Hematopoietic multipotent progenitor cell (in vitro differentiated cells): ENCODE measurements at places on chromosomes 6 and 20. TPM values are rescaled to one million over a fixed set of nuclear protein-coding genes. Genes with fewer than 3 reads are reported as not detected.

- no peak for DNase-seq
Measured at GRCh38 chr6:49636713-49637349, at the start of gene RHAG. TSS of gene RHAG (minus strand) at chr6:49636839. CDS start at chr6:49636812, 27 bp downstream.

DNA sequence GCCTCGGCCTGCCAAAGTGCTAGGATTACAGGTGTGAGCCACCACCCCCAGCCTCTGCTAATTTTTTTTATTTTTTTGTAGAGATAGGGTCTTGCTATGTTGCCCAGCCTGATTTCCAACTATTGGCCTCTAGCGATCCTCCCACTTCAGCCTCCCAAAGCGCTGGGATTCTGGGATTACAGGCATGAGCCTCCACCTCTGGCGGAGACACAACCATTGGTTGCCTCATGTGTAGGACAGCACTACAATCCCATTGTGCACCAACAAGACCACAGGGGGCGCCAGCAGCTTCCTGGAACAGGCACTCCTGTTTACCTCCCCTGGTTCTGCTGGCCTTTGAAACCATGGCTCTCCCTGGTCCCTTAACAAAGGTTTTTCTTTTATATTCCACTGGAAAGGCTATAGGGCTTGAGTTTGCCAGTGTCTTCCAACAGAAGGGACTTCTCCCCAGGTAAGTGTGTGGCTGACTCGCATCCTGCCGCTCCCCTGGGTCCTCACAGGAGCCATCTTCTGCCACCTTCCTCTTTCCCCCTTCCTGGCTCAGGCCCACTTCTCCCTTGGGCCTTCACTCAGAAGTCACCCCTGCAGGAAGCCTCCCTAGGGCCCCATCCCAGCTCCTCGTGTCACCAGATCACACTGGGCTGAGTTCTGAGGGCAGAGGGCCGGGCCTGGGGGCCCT is 39.2 kb upstream of the TLDC2 start:
- no peak for DNase-seq

DNA sequence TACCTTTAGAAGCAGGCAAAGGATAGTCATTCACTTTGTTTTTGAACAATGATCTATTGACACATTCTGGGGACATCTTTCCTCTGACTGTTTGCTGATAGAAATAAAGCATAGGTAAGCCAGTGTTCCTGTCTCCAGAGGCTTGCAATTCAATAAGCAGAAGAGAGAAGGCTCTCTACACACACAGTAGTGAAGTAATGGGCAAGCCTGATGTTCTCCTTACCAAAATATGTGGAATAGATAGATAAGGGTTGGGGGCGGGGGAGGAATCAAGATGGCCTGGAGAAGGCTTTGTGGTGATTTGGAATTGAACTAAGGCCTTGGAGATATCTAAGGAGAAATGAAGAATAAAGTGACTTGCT is 27.3 kb downstream of the PAQR8 start:
- DNase-seq, result no peak

DNA sequence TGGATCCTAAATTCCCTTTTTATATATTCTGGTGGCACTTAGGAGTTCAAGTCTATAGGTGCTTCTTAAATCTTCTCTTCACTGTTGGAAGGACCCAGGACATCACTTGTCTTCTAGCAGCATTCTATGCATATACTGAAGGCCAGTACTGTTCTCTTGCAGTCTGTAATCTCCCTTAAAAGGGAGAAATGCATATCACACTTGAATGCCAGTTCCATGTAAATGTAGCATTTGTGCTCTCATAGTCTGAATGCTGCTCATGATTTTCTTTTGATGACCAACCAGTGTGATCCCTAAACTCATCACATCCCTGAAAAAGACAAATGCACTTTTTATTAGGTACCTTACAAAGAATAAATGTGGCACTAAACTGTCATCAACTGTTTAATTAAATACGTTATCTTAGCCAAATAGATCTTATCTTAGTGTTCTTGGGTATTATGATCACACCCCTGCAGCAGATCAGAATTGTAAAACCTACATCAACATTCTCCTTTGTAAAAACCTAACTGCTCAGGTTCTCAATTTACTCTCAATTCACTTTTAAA is 176.1 kb downstream of the EPHA7 start:
- DNase-seq, result no peak

DNA sequence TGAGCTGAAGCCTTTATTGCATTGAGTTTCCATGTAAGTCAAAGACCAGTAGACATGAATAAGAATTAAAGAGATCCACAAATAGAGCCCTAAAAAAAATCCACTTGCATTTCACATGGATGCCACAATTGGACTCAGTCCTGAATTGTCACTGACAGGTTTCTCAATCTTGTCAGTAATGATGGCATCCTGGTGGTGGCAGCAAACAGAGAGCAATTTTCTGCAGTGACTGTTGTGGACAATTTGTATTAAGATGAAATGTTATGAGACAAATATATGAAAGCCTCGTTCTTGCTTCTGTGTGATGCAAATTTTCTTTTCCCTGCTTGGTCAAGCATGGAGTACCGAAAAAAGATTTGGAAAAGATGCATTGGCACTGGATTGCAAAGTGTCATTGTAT is 278.9 kb downstream of the SAMD5 start:
- no peak for DNase-seq

SUMO4 gene
- total RNA-seq, result 4.3 TPM

PNLDC1 gene
- not detected for total RNA-seq

EEF1A2 gene
- total RNA-seq, result 0.27 TPM

TCF19 gene
- total RNA-seq, result 12.4 TPM
